ENCODE measurements at places on chromosomes 6 and 20.
A peak's percentile ranks its signal among the peaks of the same experiment; 100 is the strongest.

GRCh38 chr6:38796850-38797249 lies 81.7 kb downstream of the DNAH8 start:
- DNase-seq: no peak

DNA sequence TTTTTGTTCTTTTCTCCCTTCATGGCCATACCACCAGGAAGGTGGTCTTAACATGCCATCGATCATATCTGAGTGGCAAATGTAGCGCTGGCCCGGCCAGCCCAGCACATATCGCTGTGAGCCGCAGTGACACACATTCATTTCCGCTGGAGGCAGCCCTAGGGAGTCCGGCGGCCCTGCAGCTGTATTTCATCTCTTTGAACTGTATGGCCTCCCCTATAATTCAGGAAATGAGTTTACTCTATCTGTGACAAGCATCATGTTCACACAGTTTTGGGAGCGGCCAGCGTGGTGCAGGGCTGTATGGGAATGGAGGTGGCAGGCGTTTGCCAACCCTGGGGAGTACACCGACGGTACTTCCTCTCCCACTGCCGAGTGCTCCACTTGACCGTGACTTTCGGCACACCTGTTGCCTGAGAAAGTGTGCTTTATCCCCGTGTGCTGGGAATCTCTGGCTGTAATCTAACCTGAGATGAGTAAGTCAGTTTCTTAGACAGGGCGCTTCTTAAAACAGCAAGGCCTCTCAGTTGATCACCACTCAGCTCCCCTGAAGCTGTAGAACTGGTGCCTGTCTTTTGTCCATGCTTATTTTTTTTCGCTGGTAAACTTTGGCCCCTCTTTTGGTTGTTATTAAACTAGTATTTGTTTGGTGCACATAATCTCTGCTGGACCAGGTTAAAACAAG lies 257.1 kb upstream of the TAB2 start:
- DNase-seq: peak; percentile 85

DNA sequence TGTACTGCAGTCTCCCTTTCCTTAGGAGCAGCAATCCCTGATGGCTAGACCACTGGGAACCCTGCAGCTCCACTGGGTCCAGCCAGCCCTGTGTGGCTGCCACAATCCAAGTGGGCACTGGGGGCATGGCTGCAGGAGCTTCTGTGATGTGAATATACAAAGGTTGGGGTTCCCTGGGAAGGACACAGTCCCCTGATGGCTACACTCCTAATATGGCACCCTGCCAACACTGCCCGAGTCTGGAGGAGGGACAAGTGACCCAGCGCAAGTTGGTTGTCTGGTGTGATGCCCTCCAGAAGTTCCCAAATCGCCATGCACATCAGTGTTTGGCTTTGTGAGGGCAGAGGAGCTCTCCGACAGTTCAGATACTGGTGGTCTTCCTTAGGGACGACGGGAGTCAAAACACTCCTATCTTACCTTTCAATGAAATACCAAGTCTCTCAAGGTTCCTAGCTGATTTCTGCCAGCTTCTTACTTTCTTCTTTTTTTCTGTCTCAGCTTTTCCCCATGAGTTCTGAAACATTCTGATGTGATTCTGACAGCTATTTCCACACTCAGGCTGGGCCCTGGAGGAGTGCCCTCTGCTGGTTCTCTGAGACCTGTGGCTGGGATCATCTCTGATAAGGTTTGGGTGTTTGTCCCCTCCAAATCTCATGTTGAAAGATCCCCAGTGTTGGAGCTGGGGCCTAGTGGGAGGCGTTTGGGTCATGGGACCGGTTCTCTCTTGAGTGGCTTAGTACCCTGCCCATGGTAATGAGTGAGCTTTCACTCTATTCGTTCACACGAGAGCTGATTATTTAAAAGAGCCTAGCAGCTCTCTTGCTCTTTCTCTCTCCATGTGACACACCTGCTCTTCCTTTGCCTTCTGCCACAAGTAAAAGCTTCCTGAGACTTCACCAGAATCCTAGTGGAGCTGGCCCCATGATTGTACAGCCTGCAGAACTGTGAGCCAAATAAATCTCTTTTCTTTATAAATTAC lies 15.5 kb upstream of the ZFP57 start:
- no peak for DNase-seq

- no peak for DNase-seq
These were observed 5.2 kb downstream of the MRPS10 start for GRCh38 chr6:42212442-42212841.

GRCh38 chr20:5044075-5044620 lies 42.8 kb upstream of the SLC23A2 start:
- DNase-seq: no peak

Measured in activated effector memory CD4-positive, alpha-beta T cell treated with anti-CD3 and anti-CD28 coated beads, Interleukin-2, amount 50 U/mL, for 16 hours (primary cell).